NCI-H510A (cell line): ENCODE measurements at places on chromosomes 4 and X.

DNA sequence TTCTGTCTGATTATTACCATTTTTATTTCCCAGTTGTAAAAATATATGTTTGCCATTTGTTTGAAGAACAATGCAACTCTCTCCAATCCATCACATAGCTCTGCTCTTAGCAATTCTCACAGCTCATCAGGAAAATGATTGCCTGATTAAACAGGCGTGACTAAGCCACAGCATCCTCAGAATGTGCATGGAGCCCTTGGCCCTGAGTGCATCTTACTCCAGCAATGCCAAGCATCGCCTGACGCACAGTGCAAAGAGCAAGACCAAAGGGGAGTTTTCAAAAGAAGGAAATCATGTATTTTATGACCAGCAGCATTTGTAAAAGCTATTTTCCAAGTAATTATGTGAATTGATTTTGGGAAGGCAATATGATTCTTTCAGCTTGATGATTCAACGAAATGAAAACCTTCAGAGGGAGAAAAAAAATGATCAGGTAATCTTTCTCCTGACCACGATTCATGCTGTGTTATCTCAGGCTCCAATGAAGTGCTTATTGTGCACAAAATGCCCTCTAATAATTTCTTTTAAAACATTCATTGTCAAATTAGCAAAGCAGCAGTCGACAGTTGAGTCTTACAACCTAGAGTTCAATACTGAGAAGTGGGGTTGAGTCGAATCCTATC is 138.0 kb upstream of the FAM9B start:
- DNase-seq: no peak

- DNase-seq: no peak
Observed at GRCh38 chr4:137660211-137660610, 127.9 kb upstream of the PCDH18 start.

- no peak for DNase-seq
Observed at GRCh38 chrX:51047950-51048349, 137.4 kb downstream of the BMP15 start.

DNA sequence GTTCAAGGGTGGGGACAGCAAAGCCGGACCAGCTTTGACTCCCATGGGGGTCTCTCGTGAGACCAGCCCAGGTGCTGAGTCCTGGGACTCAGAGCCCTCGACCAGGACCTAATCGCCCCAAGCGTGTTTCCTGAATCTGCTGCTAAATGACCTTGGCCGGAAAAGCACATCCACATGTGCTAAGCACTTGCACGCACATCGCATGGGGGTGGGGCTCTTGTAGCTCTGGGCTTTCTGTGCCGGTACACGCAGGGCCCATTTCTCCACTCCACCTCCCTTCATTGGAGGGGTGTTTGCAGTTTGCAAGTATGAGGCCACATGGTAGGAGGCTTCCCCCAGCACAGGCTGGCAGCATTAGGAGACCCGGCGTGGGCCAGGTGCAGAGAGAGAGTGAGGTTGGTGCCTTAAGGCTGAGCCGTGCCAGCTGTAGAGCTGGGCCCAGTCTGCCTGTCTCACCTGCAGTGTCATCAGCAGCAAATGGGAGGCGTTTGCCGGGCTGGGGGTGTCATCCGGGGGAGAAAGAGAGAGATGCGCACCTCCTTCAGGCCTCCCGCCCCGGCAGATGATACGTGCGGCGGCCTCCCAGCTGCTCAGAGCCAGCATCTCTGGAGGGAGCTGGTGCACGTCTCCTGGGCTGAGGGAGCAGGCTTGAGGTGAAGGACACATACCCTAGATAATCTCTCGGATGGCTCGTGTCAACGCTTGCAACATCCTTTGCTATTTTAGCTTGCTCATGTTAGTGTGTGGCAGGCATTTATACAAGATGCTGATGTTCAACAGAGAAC is 45.2 kb upstream of the CLCN4 start:
- DNase-seq: no peak

GRCh38 chr4:75675004-75675531 is 1.9 kb upstream of the G3BP2 start:
- no peak for DNase-seq

DNA sequence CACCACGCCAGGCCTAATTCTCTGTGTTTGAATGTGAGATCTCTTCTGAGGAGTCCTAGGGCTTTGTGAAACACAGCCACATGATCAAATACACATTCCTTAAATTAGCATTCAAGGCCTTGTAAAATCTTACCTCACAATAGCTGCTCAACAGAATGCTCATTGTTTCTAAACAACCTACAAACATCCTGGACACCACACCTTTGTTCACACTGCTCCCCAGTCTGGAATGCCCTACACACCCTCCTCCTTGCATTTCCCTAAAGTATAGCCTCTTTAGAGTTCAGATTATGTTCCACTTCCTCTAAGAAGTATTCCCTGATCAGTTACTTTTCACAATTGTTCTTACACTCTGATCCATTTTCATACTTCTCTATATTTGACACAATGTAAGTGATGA is 110.6 kb downstream of the AGTR2 start:
- no peak for DNase-seq

DNA sequence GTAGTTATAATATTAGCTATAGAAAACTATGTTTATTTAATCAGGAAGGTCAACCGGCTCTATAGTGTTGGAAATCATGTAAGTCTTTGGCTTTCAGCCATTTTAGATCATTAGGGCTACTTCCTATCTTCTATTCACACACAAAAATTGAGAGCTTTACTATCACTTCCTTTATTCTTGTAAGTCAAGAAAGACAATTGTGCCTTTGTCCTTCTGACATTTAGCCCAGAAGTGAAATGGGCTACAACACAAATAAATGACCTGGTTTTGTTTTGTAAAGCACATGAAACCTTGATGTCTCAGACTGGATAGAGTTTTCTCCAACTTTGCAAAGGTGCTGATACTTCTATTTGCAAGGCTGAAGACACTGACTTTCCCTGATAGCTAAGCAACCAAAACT is 122.4 kb upstream of the ACSL4 start:
- no peak for DNase-seq

- DNase-seq: no peak
Observed at GRCh38 chr4:15144967-15145295, 142.7 kb downstream of the CPEB2 start.

DNA sequence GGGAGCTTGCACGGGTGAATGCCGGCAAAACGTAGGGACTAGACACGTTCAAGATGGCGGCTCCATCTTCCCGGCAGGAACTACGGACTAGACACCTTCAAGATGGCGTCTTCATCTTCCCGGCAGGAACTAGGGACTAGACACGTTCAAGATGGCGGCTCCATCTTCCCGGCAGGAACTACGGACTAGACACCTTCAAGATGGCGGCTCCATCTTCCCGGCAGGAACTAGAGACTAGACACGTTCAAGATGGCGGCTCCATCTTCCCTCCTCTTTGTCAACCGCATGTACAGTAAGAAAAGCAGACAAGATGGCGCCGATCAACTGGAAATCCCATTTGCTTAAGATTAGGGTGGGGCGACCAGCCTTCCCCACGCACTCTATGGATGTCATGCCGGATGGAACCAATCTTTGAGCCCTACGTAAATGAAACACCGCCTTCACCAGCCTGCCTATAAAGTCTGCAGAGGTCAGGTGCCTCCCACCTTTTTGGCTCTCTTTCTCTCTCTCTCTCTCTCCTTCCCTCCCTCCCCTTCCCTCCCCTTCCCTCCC is 222.4 kb downstream of the CRLF2 start:
- peak; percentile 4 for DNase-seq

DNA sequence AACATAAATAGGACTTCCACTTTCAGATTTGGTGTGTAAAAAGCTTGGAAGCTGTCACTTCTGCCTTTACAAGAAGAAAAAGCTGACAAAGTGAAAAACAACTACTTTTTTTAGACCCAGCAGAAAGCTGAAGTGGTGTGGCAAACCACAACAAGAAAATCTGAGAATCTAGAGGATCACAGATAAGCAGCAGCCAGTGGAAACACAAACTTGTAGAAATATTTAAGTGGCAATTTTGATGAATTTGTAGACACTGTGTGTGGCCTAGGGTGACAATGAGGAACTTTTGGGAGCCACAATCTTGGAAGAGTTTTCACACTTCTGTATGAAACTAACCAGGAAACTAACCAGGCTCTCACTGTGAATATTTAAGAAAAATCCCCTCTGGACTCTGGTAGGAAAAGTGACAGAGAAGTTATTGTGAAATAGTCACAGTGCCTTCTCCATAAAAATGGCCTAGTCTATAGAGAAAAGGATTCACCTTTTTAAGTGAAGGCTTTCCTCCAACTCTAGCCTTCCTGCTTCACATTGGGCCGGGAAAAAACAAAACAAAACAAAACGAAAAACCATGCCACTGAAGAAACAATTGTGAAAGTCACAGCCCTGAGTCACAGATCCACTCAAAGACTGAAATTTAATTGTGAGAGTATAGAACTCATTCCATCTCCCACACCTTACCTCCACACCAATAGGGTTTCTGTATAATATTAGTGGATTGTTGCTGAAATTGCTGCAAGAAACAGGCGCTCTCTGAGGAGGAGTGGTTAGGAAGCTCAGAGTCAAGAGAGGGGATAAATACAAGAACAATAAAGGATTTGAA is 26.7 kb upstream of the GUCY1A1 start:
- no peak for DNase-seq

DNA sequence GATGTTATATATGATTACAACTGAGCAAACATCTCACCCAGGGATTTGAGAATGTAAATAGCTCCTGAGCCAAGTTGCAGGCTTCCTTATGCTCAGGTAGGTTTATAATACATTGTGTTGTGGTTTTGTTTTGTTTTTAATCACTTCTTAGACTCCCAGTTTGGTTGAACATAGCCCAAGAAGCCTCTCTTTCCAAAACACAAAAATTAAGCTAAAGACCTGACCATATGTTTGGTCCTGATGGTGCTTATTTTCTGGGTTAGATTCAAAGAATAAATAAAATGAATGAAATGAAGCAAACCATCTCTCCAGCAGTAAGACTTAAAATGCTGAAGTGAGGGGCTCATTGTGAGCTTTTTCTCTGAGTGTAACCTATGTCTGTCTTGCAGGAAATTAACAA is 93.5 kb downstream of the GRXCR1 start:
- no peak for DNase-seq

DNA sequence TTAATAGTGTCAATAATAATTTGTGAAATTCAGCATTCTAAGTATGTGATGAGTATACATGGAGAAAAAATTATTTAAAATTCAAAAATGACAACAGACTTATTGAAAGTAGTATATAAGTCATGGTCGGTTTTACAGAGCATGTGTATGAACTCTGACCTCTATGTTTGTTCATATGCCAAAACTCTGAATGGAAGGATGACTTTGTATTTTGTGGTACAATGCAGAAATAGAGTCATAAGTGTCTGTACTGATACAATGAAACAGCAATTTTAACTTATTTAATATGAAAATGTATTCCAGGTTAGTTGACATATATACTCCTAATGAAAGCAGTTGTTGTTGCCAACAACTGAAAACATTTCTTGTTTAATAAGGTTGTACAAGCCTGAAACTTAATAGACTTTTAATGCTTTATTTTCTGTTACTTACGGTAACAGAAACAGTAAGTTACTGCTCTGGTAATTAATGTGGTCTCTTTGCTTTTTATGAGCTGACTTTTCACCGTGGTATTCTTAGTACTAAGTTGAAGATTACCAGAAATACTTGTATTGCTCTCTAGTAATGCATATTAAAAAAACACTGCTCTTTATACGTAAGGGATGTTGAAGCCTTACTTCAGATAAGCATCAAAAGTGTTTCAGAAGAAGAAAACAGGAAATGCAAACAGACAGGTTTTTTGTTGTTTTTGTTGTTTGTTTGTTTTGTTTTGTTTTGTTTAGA is 1.9 kb downstream of the UBE2K start:
- DNase-seq: no peak

GRCh38 chrX:70613295-70613694 is 168.7 kb downstream of the DLG3 start:
- no peak for DNase-seq

DNA sequence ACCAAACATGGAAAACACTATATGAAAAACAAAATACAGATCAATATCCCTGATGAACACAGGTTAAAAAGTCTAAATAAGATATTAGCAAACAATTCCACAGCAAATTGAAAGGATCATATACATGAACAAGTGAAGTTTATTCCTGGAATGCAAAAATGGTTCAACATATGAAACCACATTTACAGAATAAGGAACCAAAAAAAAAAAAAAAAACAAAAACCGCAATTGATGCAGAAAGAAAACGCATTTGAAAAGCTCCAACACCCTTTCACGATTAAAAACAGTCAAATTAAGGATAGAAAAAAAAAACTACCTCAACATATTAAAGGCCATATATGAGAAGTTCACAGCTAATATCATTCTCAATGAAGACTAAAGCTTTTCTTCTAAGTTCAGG is 45.4 kb upstream of the STS start:
- no peak for DNase-seq

- DNase-seq: no peak
Observed at GRCh38 chr4:94507708-94508107, 56.0 kb downstream of the PDLIM5 start.

DNA sequence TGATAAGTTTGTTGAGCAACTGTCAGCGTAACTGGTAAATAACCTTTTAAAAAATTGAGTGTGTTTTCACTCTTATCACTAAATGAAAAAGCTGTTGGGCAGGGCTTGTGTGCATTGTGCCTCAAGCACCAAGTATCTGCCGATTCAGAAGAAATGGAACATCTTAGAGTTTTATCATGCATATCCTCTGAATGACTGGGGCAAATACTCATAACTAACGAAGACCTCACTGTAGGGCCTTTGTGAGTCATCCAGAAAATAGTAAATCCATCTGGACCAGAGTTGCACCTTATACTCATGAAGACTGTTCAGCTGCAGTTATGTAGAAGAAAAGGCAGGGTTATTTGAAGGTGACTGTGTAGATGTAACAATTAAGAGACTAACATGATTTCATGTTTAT is 222.1 kb downstream of the CAMK2D start:
- no peak for DNase-seq

DNA sequence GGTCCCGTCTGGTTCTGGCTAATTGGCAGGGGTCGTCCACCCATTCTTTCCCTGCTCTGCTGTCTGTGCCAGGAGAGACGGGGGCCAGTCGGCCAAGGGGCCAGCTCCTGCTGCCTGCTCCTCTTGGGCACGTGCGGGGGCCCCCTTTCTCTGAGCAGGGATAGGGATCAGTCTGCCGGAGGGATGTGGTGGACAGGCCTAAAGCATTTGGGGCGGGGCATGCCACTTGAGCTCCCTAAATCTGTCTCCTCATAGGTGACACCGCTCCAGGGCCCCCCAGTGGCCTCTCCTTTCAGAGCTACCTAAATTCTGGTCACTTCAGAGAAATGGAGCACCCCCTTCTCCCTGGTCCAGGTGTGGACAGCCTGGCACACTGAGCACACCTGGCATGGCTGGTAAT is 4.2 kb upstream of the MSANTD1 start:
- no peak for DNase-seq

GRCh38 chrX:153723351-153724251 is 586 bp downstream of the BCAP31 start:
- peak; percentile 38 for DNase-seq

GRCh38 chr4:115780268-115780667 is 666.8 kb upstream of the NDST4 start:
- no peak for DNase-seq
